ENCODE measurements at places on chromosomes 5 and 9. TPM values are rescaled to one million over a fixed set of nuclear protein-coding genes. Genes with fewer than 3 reads are reported as not detected.

- DNase-seq: no peak
Measured at GRCh38 chr9:7861086-7861485, 61.5 kb upstream of the DMAC1 start.

- DNase-seq: no peak
Measured at GRCh38 chr9:83521011-83521410, 17.2 kb downstream of the FRMD3 start.

- DNase-seq: no peak
Measured at GRCh38 chr5:19104948-19105347, 883.1 kb downstream of the CDH18 start.

DNA sequence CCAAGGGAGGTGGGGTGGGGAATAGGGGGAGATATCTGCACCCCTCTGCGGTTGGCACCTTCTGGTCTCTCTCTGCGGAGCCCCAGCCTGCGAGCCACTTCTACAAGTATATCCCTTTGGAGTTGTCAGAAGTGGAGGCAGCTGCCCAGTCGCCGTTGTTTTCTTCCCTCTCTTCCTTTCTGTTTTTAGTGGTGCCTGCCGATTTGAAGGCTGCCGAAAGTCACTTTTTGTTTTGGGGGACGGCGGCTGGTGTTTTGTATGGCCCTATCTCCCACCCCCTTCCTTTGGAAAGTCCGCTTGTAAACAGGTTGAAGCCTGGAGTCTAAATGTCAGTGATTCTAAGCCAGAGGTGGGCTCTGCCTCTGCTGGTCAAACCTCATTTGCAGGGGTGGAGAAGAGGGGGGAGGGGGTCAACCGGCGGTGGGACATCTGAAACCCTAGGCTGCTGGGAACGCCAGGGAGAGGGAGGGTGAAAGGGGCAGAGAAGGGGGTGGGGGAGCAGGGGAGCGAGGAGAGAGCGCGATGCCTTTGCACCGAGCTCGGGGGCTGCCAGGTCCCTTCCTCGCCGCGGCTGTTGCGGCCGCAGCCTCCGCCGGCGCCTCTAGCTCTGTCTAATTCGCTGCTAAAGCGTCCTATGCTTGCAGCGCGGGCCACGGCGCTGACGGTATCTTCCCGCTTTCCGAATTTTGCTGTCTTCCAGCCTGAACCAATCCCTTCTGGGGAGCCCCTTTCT, at the start of gene FGF10:
TSS of gene FGF10 (minus strand) at position 331 of the 733 bp plus-strand sequence. CDS start 738 bp downstream, outside the sequence.
- DNase-seq: peak; percentile 41

DNA sequence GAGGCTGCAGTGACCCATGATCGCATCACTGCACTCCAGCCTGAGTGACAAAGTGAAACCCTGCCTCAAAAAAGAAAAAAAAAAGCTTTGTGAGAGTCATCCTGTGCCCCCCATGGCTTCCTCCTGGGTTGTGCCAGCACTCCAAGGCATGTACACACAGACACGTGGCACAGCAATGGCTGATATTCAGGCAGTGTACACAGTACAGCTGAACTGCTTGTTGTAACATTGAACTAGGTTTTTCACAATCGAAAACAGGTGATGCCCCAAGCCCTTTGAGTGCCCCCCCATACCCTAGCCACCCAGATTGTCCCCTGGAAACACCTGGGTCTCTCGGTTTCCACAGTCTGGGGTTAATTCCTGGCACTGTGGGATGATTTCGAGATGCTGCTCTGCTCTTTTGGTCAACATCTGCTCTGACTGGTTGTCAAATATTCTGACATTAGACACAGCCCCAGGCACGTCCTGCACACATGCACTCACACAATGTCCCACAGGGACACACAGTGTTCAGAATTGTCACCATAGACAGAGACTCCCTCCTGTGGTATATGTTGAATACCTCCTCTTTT, 9.2 kb downstream of the SPINK4 start:
- DNase-seq: no peak

- DNase-seq: no peak
Measured at GRCh38 chr5:143573568-143574170, 170.2 kb upstream of the NR3C1 start.

GRCh38 chr9:127751269-127752054, 16.4 kb upstream of the TOR2A start:
- no peak for DNase-seq

DNA sequence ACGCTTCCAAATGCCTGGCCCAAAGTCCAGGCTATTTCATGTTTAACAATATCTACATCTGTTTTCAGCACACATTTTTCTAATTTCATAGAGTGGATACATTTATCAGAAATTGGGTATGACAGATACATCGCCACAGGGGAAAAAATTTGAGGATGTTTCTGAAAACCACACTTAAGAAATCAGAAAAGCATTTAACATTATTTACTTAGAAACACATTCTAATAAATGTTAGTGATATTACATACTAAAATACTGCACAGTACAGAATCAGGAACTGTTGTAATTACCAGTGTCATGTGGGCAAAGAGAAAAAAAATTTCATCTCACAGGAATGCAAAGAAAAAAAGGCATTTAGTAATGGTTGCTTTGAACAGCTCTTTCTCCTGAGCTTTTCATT, 310.5 kb upstream of the KIF2A start:
- DNase-seq: no peak

DNA sequence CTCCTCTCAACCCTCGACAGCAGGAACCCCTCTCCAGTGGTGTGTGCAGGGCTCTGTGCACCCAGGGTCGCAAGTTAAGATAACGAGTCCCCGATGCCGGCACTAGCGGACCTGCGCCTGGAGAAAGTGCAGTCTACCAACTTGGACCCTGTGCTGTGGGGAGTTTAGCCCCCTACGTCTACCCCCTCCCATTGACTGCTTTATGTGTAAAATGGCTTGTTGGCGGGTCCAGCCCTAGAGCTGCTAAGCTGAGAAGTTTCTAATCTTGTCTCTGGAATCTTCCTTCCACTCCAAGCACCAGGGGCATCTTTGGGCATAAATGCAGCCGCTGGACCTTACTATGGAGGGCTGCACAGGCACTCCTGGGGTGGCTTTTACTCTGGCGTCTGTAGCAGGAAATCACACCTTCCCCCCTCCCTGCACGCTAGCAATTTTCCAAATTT, 7.1 kb upstream of the PITX1 start:
- DNase-seq: no peak

DNA sequence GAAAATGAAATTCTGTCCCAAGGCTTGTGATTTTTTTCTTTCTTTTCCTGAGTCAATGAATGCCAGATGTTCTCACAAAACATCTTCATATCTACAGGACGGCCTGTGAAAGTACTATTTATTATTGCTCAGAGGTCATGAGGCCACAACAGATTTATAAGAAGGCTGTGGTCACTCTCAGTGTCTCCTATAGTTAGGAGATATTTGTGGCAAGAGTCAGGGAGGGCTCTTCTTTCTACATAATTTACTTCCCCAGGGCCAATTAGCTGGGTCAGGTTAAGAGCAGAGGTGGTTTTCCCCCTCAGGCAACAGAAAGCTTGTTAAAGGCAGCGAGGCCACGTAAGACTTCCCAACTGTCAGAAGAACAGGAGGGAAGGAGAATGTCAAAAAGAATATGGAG, 248.7 kb downstream of the SLIT3 start:
- no peak for DNase-seq

GRCh38 chr5:147586832-147587231, 77.0 kb upstream of the DPYSL3 start:
- DNase-seq: peak; percentile 55

DNA sequence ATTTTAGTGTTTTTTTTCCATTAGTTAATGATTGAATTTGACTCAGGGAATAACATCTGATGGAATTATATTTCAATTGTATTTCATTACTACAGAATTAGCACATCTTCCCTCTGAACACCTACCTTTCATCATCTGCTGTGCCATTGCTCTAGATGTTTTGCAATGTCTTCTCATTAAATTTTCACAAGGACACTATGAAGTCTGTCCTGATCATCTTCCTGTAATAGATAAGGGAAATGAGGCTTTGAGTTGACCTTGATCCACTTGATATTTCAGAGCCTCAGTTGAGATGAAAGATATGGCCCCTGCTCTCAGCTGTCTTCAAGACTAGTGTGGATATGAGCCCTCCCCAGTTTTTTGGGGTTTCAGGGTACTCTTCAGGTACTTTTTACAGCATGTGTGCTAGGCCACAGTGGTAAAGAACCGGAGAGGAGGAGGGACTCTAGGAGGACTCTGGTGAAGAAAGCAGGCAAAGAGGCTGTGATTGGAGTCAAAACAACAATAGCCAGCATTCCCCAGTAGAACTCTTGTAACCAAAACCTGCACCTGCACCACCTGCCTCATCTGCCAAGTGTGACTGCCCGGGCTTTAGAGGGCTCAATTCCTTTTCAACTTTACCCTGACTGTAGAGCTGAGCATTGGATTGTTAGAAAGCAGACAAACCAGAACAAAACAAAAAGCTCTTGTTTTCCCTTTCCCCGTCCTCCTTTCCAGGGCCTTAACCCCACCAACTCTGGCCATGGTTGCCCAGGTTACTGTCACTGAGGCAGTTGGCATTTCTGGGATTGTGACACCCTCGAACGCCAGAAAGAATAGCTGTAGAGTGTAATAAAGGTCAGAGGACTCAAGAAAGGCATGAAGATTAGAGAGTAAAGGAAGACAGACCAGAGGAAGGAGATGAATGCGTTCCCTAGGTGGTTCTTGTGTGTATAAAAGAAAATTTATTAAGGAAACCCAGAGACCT, 56.3 kb downstream of the ERAP1 start:
- no peak for DNase-seq

GRCh38 chr5:89087551-89088318, 204.8 kb upstream of the MEF2C start:
- DNase-seq: no peak

DNA sequence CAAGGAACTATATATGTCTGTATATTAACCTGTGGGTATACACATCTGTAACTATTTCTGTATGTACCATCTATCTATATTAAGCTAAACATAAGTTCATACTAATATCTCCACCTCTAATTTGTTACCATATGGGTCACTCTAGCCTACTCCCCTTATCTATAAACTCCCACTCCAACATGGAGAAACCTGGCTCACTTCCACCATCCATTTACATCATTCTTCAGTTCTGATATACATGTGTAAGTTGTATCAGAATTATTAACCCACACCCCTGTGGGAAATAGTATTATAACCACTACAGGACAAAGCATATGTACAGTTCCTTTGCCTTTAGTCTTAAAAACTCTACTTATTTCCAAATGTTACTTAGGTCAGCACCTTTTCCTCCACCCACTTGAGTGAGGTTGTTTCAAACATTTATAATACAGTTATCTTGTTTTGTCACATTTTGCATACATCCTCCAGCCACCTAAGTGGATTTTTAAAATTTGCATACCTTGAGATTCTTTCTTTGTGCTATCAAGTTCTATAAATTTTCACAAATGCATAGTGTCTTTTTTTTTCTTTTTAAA, 10.6 kb downstream of the NDFIP1 start:
- no peak for DNase-seq

DNA sequence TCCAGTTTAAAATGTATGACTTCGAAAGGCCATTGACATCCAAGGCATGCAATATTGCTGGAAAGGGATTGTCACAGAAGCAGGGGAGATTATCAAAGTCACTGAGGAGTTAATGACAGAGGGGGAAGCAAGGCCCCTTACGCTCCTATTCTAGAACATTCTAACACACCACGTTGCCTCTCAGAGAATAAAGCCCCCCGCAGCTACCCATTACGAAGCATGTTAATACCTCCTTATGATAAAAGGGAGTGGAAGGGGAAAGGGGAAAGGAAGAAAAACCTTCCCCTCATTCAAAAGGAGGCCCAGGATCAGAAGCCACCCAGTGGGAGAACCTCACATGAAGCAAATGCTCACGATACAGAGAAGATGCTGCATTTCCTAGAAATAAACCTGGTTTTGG, 213.6 kb downstream of the DAB2IP start:
- no peak for DNase-seq

GRCh38 chr9:4680173-4680525, 780 bp downstream of the CDC37L1 start:
- DNase-seq: no peak

GRCh38 chr5:178545176-178545575, 45.0 kb downstream of the COL23A1 start:
- no peak for DNase-seq

DNA sequence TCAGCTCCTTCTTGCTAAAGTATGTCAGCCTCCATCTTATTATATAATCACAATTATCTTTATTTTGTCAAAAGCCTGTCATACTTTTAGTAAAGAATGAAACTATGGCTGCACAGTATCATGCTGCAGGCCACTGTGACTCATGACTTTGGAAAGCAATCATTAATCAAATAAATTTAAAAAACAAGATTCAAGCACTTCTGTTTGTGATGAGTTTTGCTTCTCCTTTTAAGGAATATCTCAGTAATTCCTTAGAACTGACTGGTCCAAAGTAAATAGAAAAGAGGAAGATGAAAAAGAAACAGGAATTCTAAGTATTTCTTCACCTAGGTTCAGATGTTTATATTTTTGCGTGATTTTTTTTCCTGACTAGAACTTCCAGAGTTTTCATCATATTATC, 83.1 kb downstream of the EDIL3 start:
- no peak for DNase-seq

DNA sequence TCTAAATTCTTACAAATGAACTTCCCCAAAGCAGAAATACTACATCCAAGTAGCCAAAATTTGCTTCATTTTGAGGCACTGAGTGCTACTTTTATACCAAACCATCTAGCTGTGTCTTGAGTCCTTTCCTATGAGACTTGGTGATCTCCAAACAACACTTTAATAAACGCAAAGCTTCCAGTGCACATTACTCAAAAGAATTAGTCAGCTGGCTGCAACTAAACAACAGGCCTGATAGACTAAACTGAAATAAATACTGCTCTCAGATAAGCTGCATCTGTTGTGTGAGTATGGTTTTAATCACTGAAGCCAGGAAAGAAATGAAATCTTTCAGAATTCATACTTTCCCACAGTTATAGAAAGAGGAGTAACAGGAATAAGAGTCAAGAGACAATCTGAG, 80.3 kb downstream of the VCAN start:
- peak; percentile 32 for DNase-seq

DNA sequence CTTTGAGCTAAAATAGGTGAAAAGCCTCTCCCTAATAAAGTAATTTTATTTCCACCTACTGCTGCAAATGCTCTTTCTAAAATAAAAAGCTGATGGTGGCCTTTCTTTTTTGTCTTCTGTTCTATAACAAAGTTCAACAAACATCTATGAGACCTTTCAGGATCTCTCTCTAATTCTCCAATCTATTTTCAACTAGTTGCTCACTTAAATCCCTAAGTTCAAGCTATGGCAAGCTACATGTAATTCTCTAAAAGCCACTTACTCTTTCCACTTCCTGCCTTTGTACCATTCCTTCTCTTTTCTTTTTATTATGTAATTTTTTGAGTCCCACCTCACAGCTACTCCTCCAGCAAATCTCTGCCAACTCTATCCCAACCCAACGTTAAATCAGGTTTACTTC, 20.9 kb downstream of the CHD1 start:
- DNase-seq: no peak

GRCh38 chr5:107477492-107477891, 193.2 kb downstream of the EFNA5 start:
- no peak for DNase-seq

- DNase-seq: no peak
Measured at GRCh38 chr5:78647838-78648358, 674 bp downstream of the LHFPL2 start.

CDK9 gene
- total RNA-seq: 24.9 TPM

MSX2 gene
- 10.9 TPM for total RNA-seq

RPL37 gene
- total RNA-seq: 1,466 TPM

PCDHB11 gene
- 3.5 TPM for total RNA-seq

FOXD4 gene
- total RNA-seq: 0.10 TPM

NMUR2 gene
- 0.10 TPM for total RNA-seq

KIF20A gene
- total RNA-seq: 16.3 TPM

SPEF2 gene
- 13.8 TPM for total RNA-seq

FBXO4 gene
- 14.1 TPM for total RNA-seq

ADRB2 gene
- total RNA-seq: 3.8 TPM

TRIM7 gene
- 2.3 TPM for total RNA-seq

AFAP1L1 gene
- 20.8 TPM for total RNA-seq

SPTAN1 gene
- total RNA-seq: 269 TPM

SHOC1 gene
- 0.79 TPM for total RNA-seq

IL7R gene
- total RNA-seq: 2.0 TPM

Data from skin of body (tissue), 3 donors.